Vagina (tissue), 2 donors: ENCODE measurements at places on chromosomes 4 and X.
A peak's percentile ranks its signal among the peaks of the same experiment; 100 is the strongest.

DNA sequence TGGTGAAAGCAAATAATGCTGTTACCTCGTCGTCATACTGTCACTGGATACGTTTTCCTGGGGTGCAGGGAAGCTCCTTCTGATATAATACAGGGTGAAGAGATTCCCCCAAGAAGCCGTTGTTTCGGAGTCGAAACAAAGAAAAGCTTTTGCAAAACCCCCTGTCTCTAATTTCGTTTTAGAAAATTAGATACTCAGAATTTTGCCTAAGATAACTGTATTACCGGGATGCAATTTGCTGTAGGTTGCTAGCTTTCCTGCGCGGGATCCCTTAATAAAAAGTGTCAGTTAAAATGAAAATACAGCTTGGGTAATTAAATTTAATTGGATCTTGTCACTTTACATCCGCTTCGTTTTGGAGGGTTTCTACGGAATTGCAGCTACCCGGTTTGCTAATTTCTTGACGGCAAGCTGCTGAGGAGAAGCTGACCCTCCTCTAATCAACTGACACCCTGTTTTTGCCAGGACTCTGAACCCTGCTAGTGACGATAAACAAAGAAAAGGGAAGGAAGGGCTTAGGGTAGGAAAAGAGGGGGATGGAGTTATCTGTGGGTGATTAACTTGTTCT is 174.6 kb downstream of the SHOX start:
- DNase-seq: no peak

DNA sequence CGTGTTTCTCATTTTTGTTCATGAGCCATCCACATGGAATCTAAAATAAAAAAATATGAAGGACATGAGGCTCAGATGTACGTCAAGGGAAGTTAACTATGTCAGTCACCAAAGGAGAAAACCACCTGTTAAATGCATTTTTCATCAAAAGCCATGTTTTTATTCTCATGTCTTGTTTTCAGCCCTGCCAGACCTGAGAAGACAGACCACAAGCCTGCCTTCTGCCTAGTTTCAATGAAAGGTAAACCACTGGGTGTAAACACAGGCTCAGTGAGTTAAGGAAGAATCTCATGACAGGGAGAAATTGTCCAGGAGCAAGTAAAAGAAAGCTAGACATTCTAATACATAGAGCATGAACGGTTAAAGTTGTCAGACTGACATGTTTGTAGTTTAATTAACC is 52.3 kb upstream of the TNIP3 start:
- no peak for DNase-seq

- DNase-seq: no peak
Observed at GRCh38 chr4:53693909-53694308, 102.6 kb upstream of the LNX1 start.

GRCh38 chrX:31376408-31377022 is 304.7 kb upstream of the FTHL17 start:
- no peak for DNase-seq

GRCh38 chr4:15373363-15373762 is 54.5 kb upstream of the C1QTNF7 start:
- no peak for DNase-seq

GRCh38 chr4:63049726-63050125 is 1359.5 kb downstream of the TECRL start:
- DNase-seq: no peak

DNA sequence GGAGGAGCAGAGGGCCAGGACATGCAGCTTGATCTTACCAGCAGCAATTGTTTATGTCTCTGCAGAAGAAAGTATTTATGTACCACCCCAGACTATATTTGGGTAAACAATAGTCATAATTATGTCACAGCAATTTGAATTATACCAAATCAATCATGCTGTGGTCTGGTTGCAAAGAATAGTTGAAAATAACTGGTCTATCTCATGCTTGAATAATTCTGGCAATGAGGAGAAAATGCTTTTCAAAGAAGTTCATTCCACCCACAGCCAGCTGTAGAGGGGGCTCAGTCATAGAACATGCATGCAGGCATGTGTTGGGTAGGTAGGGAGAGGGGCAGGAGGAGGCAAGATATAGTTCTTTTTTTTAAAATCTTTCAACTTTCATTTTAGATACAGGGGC is 399.2 kb downstream of the IL15 start:
- DNase-seq: no peak

GRCh38 chr4:20591571-20591970 is 108.7 kb upstream of the PACRGL start:
- no peak for DNase-seq

- no peak for DNase-seq
Observed at GRCh38 chrX:124475358-124475757, 129.0 kb downstream of the SH2D1A start.

DNA sequence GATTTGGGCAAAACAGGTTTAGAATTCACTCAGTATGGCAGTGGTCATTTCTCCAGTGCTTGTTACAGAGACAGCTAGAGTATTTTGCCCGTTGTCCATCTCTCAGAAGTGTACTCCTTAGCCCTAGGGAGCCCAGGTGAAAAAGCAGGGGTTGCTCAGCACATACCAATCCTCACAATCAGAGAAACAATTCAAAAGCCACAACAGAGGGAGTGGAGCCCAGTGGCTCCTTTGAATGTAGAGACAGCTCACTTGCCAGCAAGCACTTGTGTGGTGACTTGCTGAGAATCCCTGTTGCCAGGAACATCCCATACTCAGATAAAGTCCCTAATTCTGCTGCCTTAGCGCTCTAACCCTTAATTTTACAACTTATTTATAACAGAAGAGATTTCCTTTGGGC is 1488.3 kb downstream of the RPA4 start:
- DNase-seq: no peak

GRCh38 chrX:30812326-30812725 is 76.7 kb downstream of the TAB3 start:
- no peak for DNase-seq

- DNase-seq: no peak
Observed at GRCh38 chrX:103148075-103148474, 55.1 kb upstream of the NXF3 start.

GRCh38 chrX:65993915-65994460 is 45.9 kb downstream of the VSIG4 start:
- no peak for DNase-seq

- DNase-seq: no peak
Observed at GRCh38 chr4:76487621-76488020, 52.6 kb downstream of the SHROOM3 start.

GRCh38 chrX:1323315-1323714 is 13.3 kb upstream of the IL3RA start:
- DNase-seq: no peak

GRCh38 chrX:112081781-112082652 is 559 bp downstream of the TRPC5 start:
- no peak for DNase-seq

DNA sequence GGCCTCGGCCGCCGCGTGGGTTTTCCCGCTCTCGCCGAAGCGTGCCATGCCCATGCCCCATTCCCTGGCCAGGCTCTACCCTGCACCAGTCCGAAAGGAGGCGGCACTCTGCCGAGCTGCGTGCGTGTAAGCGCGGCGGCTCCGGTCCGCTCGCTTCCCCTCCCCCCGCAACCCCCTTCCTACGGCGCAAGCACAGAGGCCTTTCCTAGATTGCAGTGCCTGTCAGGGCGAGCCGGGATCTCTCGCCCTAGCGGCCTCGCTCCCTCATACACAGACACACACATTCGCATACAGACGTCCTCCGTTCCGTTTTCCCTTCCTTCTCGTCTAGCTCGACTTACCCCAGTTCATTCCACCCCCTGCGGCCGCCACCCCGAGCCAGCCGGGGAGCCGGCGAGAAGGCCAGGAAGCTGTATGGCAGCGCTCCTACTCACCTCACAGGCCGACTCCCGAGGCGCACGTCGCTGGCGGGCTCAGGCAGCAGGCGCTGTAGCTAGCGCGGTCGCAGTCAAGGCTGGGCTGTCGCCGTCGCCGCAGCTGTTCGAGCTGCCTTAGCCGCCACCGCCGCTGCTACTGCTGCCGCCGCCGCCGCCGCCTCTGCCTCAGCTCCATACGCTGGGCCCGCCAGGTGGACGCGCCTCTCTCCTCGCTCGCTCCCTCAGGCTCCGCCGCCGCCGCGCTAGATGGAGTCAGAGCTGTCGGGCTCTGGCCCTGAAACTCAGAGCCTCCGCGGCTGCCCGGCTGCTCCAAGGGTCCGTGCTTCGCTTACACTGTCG is 615 bp downstream of the NEXMIF start:
- no peak for DNase-seq

DNA sequence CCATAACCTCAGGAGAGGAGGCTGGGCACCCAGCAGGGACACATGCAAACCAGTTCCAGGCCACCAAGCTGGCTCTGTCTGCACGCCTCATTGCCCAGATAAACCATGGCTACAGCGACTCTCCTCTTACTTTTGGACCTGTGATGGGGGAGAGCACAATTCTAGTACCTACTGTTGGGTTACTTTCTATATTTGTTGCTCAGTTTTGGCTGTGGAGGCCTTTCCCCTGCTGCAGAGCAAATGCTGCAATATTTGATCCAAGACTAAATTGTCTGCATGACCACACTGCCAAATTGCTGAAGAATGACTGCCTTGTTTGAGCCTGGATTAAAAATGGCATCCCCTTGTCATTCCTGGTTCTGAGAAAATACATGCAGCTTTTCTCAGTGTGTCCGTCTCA is 253.5 kb downstream of the ARHGAP10 start:
- no peak for DNase-seq

- DNase-seq: no peak
Observed at GRCh38 chr4:76588274-76588673, 153.2 kb downstream of the SHROOM3 start.

GRCh38 chrX:84469226-84469625 is 33.0 kb downstream of the HDX start:
- DNase-seq: no peak

GRCh38 chr4:126986828-126987227 is 645.9 kb upstream of the INTU start:
- DNase-seq: no peak

GRCh38 chr4:11438647-11439046 is 10.0 kb upstream of the HS3ST1 start:
- DNase-seq: no peak

GRCh38 chr4:54902976-54903375 is 222.4 kb downstream of the KDR start:
- DNase-seq: no peak

DNA sequence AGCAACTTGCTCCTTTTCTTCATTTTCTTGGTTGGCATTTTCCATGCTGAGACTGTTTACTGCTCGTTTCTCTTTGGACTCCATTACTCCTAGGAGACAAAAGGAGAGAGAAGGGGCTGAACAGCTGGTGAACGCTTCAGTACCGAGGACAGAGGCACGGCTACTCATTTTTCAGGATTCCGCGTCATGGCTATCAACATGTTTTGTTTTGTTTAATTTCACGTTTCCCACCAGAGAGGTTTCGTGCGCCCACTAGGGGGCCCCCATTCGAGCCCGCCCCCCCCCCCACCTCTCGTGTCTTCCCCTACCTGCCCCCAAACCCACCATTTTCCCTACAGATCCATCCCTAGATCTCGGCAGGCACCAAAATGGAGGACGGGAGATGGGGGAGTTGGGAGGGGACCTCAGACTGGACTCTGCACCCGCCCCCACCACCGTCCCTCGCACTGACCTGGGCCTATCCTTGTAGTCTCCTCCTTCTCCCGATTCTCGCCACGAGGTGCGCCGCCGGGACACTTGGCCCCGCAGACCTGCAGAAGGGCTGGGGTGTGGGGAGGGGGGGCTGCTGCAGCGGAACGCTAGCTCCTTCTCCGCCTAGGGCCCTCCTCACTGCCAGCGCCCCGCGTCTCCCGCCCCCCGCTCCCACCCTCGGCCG is 653 bp downstream of the BEX1 start:
- no peak for DNase-seq

GRCh38 chr4:105472871-105473323 is 965 bp downstream of the PPA2 start:
- DNase-seq: peak; percentile 93

DNA sequence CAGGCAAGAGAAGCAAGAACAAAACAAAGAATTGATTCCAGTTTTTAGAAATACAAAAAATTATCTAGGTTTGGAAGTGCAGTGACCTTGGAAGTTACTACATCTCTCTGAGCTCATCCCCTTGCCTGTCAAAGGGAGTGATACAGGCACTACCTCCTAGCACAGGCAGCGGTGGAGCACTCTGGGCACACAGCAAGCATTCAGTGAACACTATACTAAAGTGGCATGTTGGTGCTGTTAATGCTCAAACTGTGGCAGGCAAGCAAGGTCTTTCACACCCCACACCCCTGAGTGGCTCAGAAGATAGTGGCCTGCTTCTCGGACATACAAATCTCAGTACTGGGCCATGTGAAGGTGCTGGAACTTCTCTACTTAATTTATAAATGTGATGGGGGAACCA is 51.2 kb downstream of the DRD5 start:
- DNase-seq: no peak

DNA sequence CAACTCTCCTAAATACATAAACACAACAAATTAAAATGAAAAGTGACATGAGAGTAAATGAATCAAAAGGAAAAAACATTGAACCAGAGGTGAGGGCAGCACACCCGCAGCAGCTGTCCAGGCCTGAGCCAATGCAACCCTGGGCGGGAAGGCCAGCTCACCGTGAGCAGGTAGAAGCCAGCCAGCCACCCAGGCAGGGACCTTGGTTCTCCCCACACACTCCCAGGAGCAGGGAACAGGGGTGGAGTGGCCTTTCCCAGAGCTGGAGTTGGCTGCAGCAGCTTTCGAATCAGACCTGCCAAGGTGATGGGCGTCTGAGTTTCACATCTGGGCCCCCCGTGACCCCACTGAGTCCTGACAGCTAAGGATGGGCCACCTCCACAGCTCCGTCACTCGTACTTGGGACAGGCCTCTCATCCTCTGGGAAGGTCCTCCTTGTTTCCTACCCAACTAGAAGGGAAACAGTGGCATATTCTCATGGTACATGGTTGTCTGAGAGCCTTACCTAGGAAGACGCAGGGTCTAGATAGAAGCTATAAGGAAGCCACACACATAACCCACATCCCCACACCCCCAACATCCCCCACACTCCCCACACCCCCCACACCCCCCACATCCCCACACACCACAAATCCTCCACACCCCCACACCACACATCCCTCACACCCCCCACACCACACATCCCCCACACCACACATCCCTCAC is 172.2 kb downstream of the DCLK2 start:
- no peak for DNase-seq

DNA sequence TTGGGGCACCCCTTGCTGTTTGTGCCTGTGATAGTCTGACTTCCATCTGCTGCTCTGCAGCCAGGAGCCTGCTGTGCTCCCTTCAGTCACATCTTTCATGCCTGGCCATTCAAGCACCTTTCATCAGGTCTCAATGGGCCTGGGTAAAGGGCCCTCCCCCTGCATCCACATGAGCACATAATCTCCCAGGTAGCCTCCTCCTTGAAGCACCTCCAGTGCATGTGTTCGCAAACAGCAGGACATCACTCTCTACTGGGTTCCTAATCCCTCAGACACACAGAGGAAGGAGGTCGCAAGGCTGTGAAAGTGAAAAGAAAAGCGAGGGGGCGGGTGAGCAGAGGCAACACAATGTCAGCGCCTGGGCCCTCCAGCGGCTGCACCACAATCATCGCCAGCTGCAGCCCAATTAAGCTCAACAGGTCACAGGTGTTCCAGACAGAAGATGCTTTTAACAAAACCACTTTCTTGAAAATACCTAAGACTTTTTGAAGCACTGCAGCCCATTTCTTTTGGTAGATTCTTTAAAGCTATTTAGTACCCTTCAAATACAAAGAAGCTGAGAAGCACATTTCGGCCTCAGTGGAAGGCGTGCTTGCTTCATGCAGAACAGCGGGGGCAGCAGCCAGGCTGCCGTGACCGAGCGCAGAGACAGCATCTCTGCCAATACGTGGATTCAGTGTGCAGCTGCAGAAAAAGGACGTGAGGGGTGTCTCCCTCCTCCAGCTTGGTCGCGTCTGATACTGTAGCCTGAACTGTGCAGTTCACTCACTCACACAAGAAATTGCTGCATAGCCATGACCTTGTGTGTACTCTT is 92.2 kb upstream of the SPRY1 start:
- DNase-seq: no peak

- no peak for DNase-seq
Observed at GRCh38 chr4:120921456-120922380, 808 bp downstream of the PRDM5 start.
